Cerebellar nuclear complex (tissue), 1 donor: ENCODE measurements at places on chromosomes 16 and 17.

DNA sequence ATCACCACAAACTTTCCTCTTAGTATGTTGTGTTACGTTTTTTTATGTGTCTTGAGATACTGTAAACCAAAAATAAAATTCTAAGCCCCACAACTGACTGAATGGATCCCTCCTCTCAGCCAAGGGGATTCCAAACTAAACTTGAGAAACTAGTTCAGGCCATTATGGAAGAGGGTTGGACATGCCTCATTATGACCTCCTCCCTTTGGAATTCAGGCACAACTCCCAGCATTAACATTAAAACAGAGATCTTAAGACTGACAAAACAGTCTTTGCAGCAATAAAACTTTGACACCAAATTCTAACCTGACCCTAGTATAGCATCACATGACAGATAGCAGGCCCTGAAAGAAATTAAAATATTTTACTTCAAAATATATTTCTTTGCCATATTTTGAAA, 51.1 kb upstream of the SLC47A1 start:
- DNase-seq: no peak

DNA sequence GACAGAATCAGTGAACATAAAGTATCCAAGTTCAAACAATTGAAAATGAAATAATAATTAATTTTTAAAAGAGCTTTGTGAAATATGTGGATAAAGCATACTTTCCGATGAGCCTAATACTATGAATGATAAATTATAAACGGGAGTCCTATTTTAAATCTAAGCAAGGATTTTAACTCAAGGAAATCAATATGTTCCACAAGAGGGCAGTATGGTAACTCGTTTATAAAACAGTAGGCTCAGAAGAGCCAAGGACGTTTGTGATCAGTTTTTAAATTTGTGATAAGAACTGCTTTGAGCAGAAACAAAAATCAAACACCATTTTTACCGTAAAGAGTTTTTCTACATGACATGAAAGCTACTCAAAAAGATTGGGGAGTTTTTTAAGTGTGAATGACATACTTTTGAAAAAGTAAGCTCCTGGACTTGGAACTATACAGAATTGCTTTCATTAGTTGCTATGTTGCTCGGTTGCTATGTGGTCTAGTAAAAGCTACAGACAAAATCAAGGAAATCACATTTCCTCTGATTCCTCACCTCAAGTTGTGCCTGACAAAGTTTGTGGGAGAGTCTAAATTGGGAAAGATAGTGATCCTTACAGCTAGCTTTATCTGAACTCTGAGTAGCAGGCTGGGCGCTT, 11.8 kb upstream of the TEKT1 start:
- no peak for DNase-seq

DNA sequence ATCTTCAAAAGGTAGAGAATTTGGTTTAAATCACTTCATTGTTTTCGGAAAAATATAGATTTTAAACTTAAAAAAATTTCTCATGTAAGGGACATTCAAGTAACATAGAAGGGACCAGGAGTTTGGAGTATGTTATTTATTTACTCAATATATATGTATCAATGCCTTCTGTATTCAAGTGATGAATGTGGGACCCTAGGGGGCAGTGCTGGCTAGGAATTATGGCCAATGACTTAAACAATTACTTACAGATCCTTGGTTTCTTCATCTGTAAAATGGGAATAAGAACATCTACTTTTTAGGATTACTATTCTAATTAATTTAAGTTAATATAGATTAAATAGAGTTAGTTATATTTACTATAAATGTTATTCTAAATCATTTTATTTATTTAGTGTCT, 886.3 kb upstream of the RBFOX1 start:
- no peak for DNase-seq

GRCh38 chr17:40283662-40284061, 4.0 kb upstream of the CDC6 start:
- no peak for DNase-seq

DNA sequence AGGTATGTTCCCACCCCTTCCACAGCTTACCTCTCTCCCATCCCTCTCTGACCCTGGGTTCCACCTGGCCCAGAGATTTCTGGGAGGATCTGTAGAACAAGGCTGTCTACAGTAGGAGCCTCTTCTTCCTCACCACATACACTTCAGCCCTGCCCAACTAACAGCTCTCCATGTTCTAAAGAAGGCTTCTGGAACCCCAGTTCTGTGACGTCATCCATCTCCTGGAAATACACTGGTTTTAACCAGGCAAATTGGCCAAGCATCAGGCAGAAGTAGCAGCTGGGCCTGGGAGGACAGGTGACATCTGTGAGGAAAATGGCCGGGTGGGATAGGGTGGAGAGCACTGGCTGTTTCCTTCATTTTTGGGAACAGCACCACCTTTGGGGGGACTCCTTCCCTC, at the start of gene LYZL6:
Gene LYZL6, minus strand, starts transcription at position 177 of the 400 bp plus-strand sequence. CDS start 4,357 bp downstream, outside the sequence.
- DNase-seq: no peak

DNA sequence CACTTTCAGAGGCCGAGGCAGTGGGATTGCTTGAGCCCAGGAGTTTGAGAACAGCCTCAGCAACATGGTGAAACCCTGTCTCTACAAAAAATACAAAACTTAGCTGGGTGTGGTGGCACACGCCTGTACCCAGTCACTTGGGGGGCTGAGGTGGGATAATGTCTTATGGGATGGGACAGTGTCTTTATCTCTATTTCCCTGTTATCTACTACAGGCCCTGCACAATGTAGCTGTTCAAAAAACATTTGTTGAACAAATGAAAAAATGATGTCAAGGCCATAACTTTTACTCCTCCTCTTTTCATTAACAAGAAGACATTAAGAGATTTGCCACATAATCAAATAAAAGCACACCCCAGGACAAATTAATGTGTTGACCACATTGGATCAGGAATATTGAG, 13.8 kb downstream of the TUBG1 start:
- no peak for DNase-seq

GRCh38 chr16:57680842-57681375, 12.8 kb downstream of the ADGRG3 start:
- no peak for DNase-seq
